Breast epithelium (tissue), 4 donors: ENCODE measurements at places on chromosomes 12 and 14. TPM values are rescaled to one million over a fixed set of nuclear protein-coding genes. Genes with fewer than 3 reads are reported as not detected.
A peak's percentile ranks its signal among the peaks of the same experiment; 100 is the strongest.

MAP3K9 gene
- 3.3 TPM for total RNA-seq

- DNase-seq: peak; percentile 56
- H3K4me3 ChIP-seq: peak overlapping the region; percentile 43
- H3K27ac ChIP-seq: peak overlapping the region; percentile 55
- H3K4me1 ChIP-seq: peaks cover 13% of the 10 kb centered on the region
- H3K36me3 ChIP-seq: no peaks in the 10 kb centered on the region
Observed at GRCh38 chr14:36662543-36663403, 1.1 kb downstream of the PAX9 start.

DNA sequence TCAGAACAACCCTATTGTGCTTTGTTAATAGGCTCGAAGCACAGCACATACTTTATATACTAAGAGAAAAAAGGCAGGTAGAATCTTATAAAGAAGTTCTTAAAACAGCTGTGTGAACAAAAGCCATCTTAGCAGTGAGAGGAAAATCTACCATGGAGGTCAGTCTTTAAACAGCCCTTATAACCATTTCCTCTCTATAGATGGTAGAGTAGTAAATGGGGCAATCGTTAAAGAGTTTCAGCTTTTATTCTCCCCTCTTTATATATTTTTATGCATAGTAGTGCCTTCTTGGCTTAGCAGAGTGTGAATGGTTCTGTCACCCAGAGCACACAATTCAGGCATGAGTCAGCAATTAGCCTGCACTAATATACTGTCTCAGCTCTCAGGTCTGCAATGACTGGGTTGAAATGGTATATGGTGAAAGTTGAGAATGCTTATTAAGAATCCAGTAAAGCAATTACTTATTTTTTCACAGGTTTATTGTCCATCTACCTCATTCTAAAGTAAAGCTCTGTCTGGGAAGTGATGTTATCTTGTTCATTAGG is 305.0 kb downstream of the NELL2 start:
- no peak for DNase-seq
- no peaks in the 10 kb centered on the region for H3K27me3 ChIP-seq
- H3K27ac ChIP-seq: no peak overlapping the region
- peaks cover 3% of the 10 kb centered on the region for H3K36me3 ChIP-seq
- H3K4me1 ChIP-seq: no peaks in the 10 kb centered on the region

- H3K36me3 ChIP-seq: no peaks in the 10 kb centered on the region
- no peak for DNase-seq
- peak overlapping the region; percentile 99 for H3K4me3 ChIP-seq
- peaks cover 20% of the 10 kb centered on the region for H3K4me1 ChIP-seq
Observed at GRCh38 chr12:51951843-51952722, 584 bp downstream of the ACVR1B start.

SH2B3 gene
- 17.4 TPM for total RNA-seq

DEGS2 gene
- 10.2 TPM for total RNA-seq

GRCh38 chr12:2082321-2082720 is 29.5 kb downstream of the CACNA1C start:
- no peak overlapping the region for H3K4me3 ChIP-seq
- no peaks in the 10 kb centered on the region for H3K4me1 ChIP-seq
- no peaks in the 10 kb centered on the region for H3K36me3 ChIP-seq

POTEG gene
- not detected for total RNA-seq

DNA sequence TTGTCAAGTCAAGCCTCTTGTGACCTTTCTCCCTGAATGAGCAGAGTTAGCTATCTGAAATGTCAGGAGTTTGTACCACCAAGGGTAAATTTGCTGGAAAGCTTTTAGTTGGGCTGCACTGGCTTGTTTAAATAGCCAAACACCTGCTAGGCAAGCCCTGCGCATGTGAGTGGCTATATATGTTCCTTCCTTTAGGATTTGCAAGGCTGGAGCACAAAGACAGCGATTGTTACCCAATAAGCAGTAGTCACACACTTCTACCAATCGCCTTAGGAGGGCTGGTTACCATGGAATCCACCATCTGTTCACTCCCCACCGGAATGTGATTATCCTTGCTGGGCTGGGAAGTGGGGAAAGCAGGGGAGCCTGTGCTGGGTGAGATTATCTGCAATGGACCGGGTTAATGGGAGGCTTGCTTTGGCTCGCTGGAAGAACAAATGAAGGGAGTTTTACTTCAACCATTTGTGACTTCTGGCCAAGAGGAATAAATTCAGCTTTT is 102.5 kb downstream of the FGD4 start:
- H3K27ac ChIP-seq: peak overlapping the region; percentile 67
- peak overlapping the region; percentile 26 for H3K4me3 ChIP-seq
- DNase-seq: no peak
- H3K4me1 ChIP-seq: no peaks in the 10 kb centered on the region
- H3K36me3 ChIP-seq: no peaks in the 10 kb centered on the region
- H3K27me3 ChIP-seq: no peaks in the 10 kb centered on the region

DNA sequence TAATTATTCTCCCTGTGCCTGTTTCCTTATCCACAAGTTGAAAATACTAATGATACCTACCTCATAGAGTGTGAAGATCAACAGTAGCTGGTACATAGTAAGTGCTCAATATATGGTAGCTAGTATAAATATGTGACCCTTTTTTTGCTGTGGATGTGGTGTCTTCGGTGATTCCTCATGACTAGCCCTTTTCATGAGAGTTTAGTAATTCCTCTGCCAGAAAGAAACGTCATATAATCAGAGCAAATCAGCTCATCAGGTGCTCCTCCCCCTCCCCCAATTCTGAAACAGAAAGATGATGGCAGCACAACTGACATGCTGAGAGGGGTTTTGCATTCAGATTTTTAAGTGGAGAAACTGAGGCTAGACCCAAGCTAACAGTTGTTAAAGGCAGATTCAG is 210.8 kb downstream of the SLC41A2 start:
- H3K36me3 ChIP-seq: no peaks in the 10 kb centered on the region
- H3K4me1 ChIP-seq: no peaks in the 10 kb centered on the region
- no peak overlapping the region for H3K4me3 ChIP-seq
- H3K27ac ChIP-seq: no peak overlapping the region
- DNase-seq: no peak
- H3K27me3 ChIP-seq: no peaks in the 10 kb centered on the region

- no peak overlapping the region for H3K4me3 ChIP-seq
- no peaks in the 10 kb centered on the region for H3K36me3 ChIP-seq
- peaks cover 8% of the 10 kb centered on the region for H3K4me1 ChIP-seq
- peak overlapping the region; percentile 95 for H3K27ac ChIP-seq
- peak; percentile 51 for DNase-seq
- no peaks in the 10 kb centered on the region for H3K27me3 ChIP-seq
Observed at GRCh38 chr14:68544081-68544892, 248.6 kb downstream of the ZFP36L1 start.

SLC2A13 gene
- total RNA-seq: 32.2 TPM

- DNase-seq: no peak
- no peaks in the 10 kb centered on the region for H3K27me3 ChIP-seq
- no peak overlapping the region for H3K27ac ChIP-seq
- H3K36me3 ChIP-seq: no peaks in the 10 kb centered on the region
Observed at GRCh38 chr12:51890133-51890464, 2.2 kb downstream of the ANKRD33 start.

GRCh38 chr14:94679937-94680861 is 68.0 kb downstream of the SERPINA3 start:
- no peak overlapping the region for H3K27ac ChIP-seq
- H3K4me1 ChIP-seq: no peaks in the 10 kb centered on the region
- no peak for DNase-seq
- no peaks in the 10 kb centered on the region for H3K27me3 ChIP-seq

- no peaks in the 10 kb centered on the region for H3K4me1 ChIP-seq
- no peak overlapping the region for H3K4me3 ChIP-seq
- no peak for DNase-seq
- H3K27me3 ChIP-seq: no peaks in the 10 kb centered on the region
Observed at GRCh38 chr12:52662918-52663229, 10.9 kb upstream of the KRT2 start.

BHLHE41 gene
- total RNA-seq: 29.7 TPM

OLR1 gene
- total RNA-seq: 3.3 TPM

GTF2A1 gene
- total RNA-seq: 29.7 TPM

PGAM5 gene
- 22.8 TPM for total RNA-seq

- H3K36me3 ChIP-seq: no peaks in the 10 kb centered on the region
- no peak overlapping the region for H3K27ac ChIP-seq
- H3K4me1 ChIP-seq: no peaks in the 10 kb centered on the region
- no peaks in the 10 kb centered on the region for H3K27me3 ChIP-seq
- no peak overlapping the region for H3K4me3 ChIP-seq
- DNase-seq: no peak
Observed at GRCh38 chr14:61460718-61461611, 139.6 kb downstream of the PRKCH start.

- no peaks in the 10 kb centered on the region for H3K27me3 ChIP-seq
- H3K27ac ChIP-seq: no peak overlapping the region
- H3K4me1 ChIP-seq: no peaks in the 10 kb centered on the region
- H3K36me3 ChIP-seq: no peaks in the 10 kb centered on the region
- no peak for DNase-seq
Observed at GRCh38 chr14:52219488-52220084, 47.9 kb upstream of the PTGDR start.

GRCh38 chr12:47722136-47722834 is 3.0 kb downstream of the ENDOU start:
- no peaks in the 10 kb centered on the region for H3K36me3 ChIP-seq
- H3K4me1 ChIP-seq: peaks cover 10% of the 10 kb centered on the region
- H3K4me3 ChIP-seq: no peak overlapping the region
- DNase-seq: no peak
- peak overlapping the region; percentile 40 for H3K27ac ChIP-seq
- no peaks in the 10 kb centered on the region for H3K27me3 ChIP-seq

KCNC2 gene
- not detected for total RNA-seq

- H3K27me3 ChIP-seq: no peaks in the 10 kb centered on the region
- no peak for DNase-seq
Observed at GRCh38 chr12:64056741-64057140, 165.4 kb downstream of the KICS2 start.

DNA sequence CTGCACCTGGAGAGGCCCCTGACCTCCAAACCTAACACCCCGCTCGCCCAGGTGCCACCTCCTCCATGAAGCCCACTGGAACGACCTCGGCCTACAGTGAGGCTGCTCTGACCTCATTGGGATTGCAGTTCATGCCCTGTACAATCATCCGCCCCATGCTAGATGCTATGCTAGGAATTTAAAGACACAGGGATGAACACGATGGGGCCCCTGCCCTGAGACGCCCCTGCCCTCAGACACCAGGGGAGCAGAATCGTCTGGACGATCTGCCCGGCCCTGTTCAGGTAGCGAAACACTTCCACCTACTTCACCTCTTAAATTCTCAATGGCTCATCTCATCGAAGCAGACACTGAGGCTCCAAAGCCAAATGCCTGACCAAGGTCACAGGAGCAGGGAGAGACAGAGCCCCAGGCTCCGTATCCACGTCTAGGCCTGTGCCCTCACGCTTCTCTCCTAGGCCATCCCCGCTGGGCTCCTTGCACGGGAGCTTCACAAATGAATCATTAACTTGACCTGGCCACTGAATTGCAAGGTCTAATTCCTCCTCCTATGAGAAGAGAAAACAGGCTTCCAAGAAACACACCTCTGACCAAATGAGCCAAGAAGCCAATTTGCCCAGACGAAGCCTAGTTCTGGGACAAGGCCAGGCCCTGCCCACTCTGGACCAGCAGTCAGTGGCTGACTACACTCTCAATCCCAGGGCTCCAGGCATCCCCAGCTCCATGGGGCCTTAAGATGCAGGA is 35.2 kb downstream of the SCARB1 start:
- no peaks in the 10 kb centered on the region for H3K4me1 ChIP-seq
- H3K4me3 ChIP-seq: no peak overlapping the region
- no peaks in the 10 kb centered on the region for H3K36me3 ChIP-seq
- no peak for DNase-seq
- peak overlapping the region; percentile 70 for H3K27ac ChIP-seq

DNA sequence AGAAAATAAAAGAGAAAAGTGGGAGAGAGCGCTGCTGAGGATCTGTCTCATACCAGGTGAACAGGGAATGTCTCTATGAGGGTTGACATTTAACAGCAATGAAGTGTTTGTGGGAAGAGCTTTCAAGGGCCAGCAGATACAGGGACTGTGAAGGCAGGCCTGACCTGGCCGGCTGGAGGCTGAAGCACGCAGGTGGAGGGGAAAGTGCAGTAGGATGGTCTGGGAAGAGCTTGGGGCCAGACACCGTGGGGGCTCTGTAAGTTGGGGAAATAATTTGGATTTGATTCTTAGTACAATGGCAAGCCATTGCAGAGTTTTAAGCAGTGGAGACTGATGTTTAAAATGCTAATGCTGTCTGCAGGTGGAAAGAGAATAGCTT is 23.8 kb upstream of the DHRS2 start:
- H3K36me3 ChIP-seq: no peaks in the 10 kb centered on the region
- no peaks in the 10 kb centered on the region for H3K27me3 ChIP-seq
- no peak overlapping the region for H3K4me3 ChIP-seq
- DNase-seq: no peak
- H3K4me1 ChIP-seq: no peaks in the 10 kb centered on the region

- H3K36me3 ChIP-seq: no peaks in the 10 kb centered on the region
- no peaks in the 10 kb centered on the region for H3K27me3 ChIP-seq
- no peak for DNase-seq
- peaks cover 3% of the 10 kb centered on the region for H3K4me1 ChIP-seq
- no peak overlapping the region for H3K27ac ChIP-seq
Observed at GRCh38 chr14:22932146-22932545, 3.0 kb upstream of the PRMT5 start.

GRCh38 chr14:90451443-90451842 is 54.6 kb downstream of the CALM1 start:
- no peaks in the 10 kb centered on the region for H3K27me3 ChIP-seq
- H3K4me3 ChIP-seq: no peak overlapping the region

DTX1 gene
- 7.9 TPM for total RNA-seq

- H3K27ac ChIP-seq: no peak overlapping the region
- DNase-seq: no peak
- H3K36me3 ChIP-seq: no peaks in the 10 kb centered on the region
- no peaks in the 10 kb centered on the region for H3K4me1 ChIP-seq
Observed at GRCh38 chr12:20370866-20371519, 2.7 kb downstream of the PDE3A start.

DNA sequence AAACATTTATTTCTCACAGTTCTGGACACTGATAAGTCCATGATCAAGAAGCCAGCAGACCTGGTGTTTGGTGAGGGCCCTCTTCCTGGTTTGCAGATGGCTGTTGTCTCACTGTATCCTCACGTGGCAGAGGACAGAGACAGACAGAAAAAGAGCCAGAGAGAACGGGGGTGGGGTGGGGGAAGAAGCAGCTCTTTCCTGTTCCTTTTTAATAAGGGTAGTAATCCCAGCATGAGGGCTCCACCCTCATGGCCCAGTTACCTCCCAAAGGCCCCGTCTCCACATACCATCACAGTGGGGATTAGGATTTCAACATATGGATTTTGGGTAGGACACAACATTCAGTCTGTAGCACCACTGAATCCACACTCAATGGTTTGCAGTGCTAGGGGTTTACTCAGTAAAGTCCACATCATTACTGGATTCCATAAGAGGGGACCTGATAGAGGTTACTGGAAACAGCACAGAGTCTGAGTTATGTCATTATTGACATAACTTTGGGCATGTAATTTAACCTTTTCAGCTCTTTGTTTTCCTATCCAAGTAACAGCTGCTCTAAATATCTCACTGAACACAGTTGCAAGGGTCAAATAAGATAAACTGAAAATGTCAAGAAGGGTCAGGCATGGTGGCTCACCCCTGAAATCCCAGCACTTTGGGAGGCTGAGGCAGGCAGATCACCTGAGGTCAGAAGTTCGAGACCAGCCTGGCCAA is 53.2 kb downstream of the RPAP3 start:
- H3K27ac ChIP-seq: no peak overlapping the region
- no peaks in the 10 kb centered on the region for H3K27me3 ChIP-seq
- no peak for DNase-seq
